HEK293T (cell line): ENCODE measurements at places on chromosomes 3 and 15.

DNA sequence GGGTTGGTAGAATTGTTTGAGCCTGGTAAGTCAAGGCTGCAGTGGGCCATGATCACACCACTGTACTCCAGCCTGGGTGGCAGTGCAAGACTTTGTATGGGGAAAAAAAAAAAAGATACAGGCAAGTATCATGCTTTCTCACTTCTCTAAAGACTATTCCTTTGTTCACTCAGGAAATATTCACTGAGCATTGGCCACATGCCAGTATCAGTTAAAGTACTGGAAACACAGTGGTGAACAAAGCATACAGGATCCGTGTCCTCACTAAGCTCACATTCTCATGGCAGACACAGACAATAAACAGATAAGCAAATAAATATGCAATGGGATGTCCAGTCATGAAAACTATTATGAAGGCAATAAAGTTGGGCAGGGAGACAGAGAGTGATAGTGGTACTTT, 5.1 kb upstream of the MTHFS start:
- no peak for DNase-seq

DNA sequence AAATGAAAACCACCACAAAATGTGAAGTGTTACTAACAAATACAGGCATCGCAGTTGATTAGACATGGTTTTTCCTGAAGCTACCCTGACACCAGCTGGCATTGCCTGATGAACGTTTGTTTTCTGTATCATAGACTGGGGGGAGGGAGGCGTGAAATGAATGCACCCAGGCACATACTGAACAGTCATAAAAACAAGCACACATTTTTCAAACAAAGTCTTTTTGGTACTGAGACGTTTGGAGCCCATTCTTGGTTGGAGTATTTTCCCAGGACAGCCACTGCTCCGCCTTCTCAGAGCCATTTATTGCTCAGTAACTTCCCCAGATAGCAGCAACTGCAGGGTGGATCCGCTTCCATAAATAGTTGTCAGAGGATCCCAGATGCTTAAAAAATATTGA, 52.4 kb downstream of the KLF13 start:
- DNase-seq, result no peak

DNA sequence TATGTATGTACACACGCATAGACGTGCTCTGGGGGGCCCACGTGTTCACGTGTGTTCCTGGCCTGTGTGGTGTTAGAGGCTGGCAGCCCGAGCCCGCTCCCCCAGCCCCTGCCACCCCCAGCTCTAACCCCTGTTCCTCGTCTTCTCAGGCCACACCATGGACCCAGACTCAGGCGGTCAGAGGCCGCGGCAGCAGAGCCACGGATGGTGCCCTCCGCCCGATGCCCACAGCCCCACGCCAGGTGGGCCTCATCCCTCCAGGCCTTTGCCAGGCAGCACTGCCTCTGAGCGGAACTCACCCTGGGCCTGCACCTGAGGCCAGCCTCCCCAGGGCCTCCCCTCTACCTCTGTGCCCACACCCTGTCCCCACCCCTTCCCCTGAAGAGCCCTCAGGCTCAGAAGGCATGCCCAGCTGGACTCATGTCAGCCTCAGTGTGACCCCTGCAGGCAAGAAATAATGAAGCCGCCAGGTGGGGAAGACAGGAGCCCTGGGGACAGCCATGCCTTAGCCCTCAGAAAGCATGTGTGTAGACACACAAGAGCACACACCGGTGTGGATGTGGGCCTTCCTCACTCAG, 16.4 kb upstream of the GNAT1 start:
- DNase-seq, result no peak

DNA sequence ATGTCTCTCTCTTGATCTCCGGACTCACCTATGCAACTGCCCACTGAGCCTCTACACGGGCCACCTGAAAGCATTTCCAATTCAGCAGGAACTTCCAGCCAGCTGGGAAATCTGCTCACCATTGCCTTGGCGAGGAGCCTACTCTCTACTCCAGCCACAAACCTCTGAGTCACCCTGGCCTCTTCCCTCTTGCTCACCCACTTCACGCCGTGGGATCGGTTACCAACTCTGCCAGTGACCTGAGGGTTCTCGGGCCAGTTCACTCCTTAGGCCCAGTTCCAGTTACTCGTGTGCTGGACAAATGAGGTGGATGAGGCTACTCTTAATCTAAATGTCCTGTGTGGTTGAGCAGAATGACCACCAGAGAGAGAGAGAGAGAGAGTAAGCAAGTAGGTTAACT, 70.1 kb downstream of the CEMIP start:
- DNase-seq, result no peak

DNA sequence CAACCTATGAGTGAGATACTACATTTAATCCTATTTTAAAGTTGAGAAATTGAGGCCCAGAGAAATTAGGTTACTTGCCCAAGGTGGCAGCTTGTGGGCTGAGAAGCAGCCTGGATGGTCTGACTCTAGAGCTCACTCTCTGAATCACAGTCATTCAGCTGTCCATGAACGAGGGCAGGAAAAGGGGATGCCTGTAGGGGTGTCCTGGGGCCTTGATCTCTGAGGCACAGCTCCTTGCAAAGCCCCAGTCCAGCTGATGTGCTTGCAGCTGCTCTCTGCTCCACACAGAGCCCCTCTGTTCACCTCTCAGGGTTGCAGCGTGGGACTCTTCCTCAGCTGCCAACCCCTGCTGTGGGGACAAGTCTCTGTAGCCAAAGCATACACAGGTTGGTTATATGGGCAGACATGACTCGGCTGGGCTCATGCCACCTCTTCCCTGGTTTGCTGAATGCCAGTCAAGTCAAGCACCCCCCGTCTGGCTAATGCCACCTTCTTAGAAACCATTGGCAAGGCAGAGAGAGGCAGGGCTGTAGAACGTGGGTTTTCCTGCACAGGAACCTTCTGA, 56.8 kb downstream of the GASK1A start:
- no peak for DNase-seq

GRCh38 chr3:182979674-182980191, 605 bp downstream of the DCUN1D1 start:
- DNase-seq, result no peak

- DNase-seq, result no peak
These were observed 153.0 kb downstream of the CPNE4 start for GRCh38 chr3:131881777-131882176.

DNA sequence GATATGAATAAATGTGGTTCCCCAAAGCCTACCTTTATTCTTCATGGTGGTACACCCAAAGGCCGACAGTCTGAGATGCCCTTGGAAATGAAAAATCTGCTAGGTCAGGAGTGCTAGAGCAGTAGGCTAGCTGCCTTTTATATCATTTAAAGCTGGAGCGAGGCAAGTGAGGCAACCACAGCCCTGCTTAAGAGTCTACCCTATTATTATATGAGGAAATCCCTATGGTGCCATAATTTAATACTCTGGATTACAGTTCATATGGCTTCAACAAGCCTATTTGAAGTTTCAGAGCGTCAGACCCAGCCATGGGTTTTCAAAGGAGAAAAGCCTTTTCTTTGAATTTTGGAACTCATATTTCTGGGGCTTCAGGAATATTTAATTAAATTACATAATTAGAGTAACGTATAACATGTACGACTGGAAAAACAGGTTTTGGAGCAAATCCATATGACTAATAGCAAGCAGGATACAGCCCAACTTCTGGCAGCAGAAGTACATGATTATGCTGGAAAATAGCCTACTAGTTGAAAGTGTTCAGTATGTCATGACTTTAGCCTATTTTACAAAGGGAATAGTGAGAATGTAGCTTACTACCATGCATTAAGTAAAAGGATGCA, 18.0 kb upstream of the SLTM start:
- DNase-seq, result no peak

GRCh38 chr3:28651159-28651558, 302.5 kb upstream of the AZI2 start:
- no peak for DNase-seq

GRCh38 chr3:23807424-23808015, 1.8 kb downstream of the UBE2E1 start:
- no peak for DNase-seq

DNA sequence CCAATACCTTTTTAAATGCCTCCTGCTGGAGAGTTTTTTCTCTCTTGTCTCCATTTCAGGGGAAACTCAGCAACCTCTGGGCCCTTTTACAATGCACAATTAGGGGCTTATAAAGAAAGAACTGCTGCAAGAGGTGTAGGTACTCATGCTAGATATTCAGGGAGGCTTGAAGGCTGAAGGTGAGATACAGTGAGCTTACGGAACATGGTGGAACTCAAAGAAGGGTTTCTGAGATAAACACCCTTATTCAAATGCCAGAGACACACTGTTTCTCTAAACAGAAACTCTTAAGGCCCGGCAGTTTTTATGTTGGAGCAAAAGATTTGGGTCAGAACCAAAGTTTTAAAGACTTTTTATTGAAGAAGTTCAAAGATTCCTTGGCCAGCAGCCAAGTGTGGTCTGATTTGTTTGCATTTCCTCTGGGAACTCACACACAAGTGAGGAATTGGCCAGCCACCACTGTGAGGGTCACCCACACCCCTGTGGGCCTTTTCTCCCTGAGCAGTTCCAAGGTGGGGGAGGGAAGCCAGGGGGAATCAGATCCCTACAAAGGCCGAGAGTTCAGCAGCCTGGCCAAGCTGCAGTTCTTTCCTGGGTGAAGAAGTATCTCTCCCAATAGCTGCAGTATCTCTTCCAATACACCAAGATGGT, 47.8 kb downstream of the TNFAIP8L3 start:
- no peak for DNase-seq
